Astrocyte of the cerebellum (primary cell): ENCODE measurements at places on chromosomes 11 and 22.

GRCh38 chr22:41271787-41272186, 14.2 kb downstream of the RANGAP1 start:
- DNase-seq, result no peak

DNA sequence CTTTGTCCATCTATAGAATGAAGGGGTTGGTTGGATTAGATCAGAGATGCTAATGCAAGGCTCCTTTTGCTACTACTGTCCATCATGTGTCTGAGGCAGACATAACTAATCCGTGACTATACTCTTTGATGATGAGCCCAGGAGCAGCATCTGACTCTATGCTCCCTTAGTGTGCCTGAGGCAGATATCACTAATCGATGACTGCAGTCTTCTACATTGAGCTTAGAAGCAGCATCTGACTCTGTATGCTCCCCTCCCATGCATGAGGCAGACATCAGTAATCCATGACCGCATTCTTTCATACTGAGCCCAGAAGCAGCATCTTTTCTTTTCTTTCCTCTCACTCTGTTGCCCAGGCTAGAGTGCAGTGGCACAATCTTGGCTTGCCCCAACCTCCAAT, 4.2 kb downstream of the TCN2 start:
- DNase-seq, result no peak

DNA sequence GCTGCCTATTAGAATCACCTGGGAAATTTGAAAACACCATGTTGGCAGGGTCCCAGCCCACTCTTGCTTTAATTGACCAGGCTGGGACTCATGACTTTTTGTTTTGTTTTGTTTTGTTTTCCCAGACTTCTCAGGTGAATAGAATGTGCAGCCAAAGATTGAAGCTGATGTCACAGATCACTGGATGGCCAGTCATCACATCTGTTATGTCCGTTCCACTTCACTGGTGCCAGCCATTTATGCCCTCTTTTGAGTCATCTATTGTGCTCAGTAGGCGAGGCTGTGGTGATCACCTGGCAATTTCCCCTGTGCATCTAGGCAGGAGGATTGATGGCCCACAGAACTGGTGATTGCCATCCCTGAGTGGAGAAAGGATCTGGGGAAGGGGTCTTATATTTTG, 297.3 kb downstream of the INSC start:
- no peak for DNase-seq

DNA sequence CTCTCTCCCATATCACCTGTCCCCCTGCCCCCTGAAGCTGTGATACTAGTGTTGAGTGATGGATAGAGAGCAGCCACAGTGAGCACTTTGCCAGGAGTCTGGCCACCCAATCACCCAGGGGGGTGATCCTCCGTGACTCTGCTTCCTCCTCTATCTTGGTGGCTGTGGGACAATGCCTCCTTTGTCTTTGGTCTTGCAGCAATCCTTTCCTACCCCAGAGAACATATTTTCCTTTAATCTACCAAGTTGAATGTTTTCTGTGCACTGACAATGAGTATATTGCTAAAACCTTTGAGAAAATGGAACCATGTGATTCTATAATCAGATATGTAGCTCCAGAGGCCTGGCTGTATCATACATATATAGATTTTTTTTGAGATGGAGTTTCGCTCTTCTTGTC, 58.1 kb upstream of the HEPHL1 start:
- no peak for DNase-seq

DNA sequence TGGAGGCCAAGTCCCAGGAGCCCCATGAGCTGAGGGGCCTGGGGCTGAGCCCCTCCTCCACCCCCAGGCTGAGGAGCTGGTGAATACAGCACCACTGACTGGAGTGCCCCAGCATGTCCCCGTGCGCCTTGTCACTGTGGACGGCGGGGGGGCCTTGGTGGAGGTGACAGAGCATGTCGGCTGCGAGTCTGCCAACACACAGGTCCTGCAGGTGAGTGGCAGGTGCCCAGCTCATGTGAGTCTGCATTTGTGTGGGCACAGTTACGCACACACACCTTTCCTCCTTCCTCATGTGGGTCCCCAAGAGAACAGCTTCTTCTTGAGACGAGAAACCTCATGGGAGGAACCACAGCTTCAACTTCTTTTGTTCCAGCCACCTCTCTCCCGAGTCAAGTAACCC, 7.7 kb downstream of the TMEM132A start:
- no peak for DNase-seq

GRCh38 chr11:202490-202889, 4.7 kb downstream of the BET1L start:
- DNase-seq, result no peak

DNA sequence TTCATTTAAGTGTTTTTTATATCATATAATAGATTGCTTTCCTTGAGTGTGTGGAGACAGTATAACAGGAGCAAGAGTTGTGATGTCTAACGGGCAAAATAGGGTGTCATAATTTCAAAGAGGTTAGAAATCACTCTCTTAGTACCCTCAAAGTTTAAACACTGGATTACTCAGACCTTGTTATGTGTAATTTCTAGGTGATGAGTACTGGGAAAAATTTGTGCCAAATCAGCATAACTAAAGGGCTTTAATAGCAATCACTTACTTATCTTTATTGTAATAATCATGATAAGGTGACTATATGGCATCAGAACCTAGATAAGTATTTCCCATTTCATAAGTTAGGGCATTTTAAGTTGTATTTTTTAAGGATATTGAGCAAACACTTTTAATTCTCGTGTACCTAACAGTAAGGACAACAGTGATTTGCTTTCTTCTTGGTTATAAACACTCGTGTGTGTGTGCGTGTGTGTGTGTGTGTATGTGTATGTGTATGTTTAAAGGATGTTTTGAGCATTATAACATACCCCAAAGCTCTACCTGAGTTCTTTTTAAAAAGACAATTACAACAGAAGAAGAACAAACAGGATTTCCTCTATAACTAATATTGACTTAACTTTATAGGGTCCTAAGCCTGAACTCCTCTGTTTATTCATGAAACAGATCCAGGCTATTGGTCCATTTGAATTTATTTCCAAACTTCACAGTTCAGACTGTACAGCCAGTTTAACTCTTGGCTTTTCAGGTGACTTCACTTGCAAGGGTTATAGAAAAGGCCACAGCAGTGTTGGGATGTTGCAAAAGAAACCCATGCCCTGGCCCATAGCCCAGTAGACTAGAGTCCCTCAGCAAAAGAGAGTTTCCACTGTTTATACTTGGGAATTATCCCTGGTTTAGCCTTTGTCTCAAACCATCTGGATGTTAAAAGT, 23.7 kb upstream of the PDE3B start:
- peak; percentile 38 for DNase-seq

DNA sequence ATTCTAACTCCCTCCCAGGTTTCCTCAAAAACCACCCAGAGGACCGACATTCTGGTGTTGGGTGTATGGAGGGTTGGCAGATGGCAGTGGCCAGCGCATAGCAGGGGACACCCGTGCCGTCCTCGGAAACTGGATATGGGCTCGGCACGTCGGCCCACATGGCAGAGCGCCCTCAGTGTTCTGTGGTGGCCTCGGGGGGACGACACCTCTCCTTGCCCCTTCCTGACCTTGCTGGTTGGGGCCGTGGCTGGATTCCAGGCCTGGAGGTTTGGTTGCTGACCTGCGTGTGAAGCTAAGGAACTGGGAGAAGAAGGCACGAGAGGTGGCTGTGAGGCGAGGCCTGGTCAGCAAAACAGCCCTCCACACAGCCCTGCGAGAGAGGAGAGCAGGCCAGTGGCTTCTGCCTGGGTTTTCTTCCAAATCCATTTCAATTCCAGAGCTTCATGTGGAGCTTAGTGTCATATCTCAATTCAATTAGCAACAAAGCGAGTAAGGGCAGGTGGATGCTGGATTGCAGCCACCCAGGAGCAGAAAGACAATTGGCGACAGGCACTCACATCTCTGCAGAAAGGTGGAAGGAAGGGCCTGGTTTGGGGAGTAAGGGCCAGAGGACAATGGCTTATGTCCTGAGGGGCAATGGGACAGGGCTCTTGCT, 478.4 kb downstream of the BRD1 start:
- DNase-seq, result no peak

GRCh38 chr11:105968021-105968697, 53.9 kb downstream of the MSANTD4 start:
- peak; percentile 13 for DNase-seq
